ENCODE measurements at places on chromosomes 13 and 19.

DNA sequence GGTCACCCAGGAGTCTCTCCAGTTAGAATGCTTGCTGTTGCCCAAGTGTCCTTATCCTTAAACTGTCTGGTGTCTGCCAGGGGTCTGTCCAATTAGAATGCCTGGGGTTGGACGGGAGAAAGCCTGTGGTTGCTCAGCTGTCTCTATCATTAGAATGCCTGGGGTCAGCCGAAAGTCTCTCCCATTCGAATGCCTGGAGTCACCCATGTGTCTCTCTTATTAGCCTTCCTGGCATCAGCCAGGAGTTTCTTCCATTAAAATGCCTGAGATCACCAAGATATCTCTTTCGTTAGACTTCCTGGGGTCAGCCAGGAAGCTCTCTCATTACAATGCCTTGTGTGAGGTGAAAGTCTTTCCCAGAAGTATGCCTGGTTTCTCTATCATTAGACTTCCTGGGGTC lies 1521.0 kb downstream of the UQCRFS1 start:
- no peak for DNase-seq

- DNase-seq: no peak
These were observed 4.1 kb upstream of the C1QTNF9B start for GRCh38 chr13:23901365-23901764.

DNA sequence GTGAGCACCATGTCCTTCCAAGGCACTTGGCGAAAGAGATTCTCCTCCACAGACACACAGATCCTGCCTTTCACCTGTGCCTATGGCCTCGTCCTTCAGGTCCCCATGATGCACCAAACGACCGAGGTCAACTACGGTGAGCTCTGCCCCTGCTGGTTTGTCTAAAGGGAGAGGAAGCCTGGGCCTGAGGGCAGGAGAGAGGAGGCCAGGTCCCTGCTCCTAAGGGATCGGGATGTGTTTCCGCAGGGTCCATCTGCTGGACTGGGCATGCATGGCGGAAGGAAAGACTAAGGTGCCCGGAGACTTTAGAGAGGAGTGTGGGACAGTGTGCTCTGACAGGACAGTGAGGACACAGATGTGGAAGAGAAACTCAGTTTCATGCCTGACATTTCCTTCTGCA lies 7.6 kb downstream of the SERPINE3 start:
- DNase-seq: no peak

- no peak for DNase-seq
These were observed 6.2 kb upstream of the USP12 start for GRCh38 chr13:27177852-27178251.

- DNase-seq: no peak
These were observed 123.1 kb downstream of the ATP8A2 start for GRCh38 chr13:25494698-25495411.

GRCh38 chr19:5147074-5147977 lies 178.4 kb downstream of the KDM4B start:
- no peak for DNase-seq

DNA sequence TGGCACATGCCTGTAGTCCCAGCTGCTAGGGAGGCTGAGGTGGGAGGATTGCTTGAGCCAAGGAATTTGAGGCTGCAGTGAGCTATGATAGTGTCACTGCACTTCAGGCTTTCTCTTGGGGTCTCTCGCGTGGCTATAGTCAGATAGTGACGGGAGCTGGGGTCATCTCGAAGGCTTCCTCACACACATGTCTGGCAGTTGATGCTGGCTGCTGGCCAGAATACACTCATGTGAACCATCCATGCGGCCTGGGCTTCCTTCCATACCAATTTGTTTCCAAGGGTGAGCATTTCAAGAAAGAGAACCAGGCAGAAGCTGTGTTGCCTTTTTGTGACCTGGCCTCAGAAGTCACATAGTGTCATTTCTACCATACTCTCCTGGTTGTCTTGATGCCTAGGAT lies 26.4 kb downstream of the LEUTX start:
- DNase-seq: no peak

DNA sequence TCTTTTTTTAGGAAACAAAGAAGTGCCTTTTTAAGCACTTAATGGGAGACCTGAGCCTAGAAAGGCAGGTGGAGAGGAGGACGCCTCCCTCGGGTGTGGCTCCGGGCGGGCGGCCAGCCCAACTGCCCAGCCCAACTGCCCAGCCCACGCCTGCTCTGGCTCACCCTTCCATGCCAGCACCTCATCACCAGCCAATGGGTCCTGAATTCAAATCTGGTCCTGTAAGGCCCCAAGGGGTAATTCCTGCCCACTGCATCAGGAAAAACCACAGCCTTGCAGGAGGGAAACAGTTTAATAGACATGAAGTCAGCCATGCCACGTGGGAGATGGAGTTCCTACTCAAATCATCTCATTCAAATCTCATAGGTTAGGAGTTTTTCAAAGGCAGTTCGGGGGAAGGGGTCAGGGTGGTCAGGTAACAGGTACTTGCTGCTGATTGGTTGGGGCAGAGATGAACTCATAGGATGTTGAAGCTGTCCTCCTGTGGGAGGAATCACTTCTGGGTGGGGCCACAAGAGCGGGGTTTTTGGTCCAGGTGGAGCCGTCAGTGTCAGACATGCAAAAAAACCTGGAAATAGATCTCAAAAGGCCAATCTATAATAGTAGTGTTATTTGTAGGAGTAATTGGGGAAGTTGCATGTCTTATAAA lies 64.9 kb downstream of the HSPH1 start:
- DNase-seq: no peak

DNA sequence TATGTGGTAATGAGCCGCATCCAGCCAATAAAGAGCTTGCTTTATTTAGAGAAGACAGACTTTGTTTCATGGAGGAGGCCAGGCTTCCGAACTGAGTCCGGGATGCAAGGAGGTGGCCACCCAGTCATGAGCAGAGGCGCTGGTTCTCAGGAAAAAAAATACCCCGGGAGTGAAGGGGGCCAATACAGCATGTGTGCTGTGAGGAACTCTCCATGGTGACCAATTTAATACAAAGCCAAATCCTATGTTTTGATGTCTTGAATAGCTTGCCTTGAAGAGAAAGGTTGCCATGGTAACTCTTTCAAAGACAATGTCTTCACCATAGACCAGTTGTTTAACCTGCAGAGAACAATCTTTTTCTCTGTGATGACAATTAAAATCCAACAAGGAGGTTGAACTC lies 43.4 kb upstream of the PDCD5 start:
- no peak for DNase-seq

DNA sequence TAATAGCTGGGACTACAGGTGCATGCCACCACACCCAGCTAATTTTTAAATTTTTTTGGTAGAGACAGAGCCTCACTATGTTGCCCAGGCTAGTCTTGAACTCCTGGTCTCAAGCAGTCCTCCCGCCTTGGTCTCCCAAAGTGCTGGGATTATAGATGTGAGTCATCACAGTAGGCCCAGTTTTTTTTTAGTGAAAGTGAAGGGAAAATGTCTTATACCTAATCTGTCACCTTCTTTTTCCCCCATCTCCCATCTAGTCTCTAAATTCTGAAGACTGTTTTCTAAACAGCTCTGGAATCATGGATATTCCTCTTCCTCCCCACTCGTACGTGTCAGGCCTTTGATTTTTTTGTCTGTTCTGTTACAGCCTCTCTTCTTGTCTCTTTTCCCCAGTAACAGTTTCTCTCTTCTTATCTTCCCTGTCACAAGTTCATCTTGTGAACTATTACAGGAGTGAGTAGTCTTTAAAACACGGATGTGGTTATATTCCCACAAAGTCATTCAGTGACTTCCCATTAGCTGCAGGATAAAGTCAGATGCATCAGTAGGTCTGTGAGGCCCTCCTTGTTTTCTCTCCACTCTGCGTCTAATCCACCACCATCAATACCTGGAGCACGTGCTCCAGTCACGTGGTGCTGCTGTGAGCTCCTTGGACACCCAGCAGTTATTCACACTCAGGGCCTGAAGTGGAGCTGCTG lies 2.9 kb downstream of the CDC16 start:
- DNase-seq: no peak

DNA sequence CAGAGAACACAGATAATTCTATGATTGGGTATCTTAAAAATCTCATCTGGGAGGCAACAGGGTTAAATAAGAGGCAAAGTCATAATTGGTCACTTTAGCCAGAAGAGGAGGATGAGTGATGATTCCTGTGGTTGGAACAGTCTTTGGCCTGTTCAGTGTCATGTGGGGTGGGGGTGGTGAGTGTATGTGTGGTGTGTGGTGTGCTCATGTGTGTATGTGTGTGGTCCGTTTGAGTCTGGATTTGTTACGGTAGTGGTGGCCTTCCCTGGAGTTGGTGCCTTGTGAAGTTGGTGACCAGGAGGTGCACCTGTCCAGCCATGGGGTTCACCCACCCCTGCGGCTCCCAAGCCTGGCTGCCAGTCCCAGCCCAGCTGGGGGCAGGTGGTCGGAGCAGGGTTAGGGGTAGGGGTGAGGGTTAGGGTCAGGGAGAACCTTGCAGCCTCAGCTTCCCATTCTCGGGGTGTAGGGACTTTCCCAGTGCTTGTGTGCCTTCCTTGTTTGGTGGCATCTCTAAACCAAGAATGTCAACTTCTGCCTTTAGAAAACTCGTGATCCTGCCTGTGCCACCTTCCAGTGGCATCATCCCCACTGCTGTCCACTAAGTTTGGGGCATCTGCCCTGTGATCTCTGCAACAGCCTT lies 97.5 kb downstream of the RAB20 start:
- DNase-seq: no peak

DNA sequence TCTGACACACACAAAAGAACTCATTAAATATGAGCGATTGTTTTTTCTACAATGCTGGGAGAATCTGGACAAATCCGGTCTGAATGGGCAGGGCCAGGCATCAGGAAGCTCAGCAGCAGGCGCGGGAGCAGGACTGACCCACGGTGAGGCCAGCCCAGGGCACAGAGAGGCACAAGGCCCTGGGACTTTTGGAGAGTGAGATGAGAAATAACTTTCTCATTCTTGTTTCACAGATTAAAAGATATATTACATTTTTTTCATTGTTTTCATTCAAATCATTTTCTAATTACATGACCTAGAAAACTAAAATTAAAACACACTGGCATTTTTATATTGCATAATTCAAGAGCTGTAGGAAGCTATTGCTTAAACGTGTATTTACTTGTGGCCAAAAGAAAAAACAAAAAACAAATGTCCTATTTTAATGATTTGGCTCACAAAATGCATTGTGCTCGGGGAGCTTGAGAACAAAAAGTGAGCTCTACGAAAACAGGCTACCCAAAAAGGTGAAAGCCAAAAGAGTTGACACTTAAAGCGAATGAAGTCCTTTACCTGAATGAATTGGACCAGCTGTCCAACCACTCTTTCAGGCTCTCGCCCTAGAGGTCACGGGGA lies 133.1 kb downstream of the TNFRSF19 start:
- DNase-seq: no peak
